GM23248 (cell line): ENCODE measurements at places on chromosomes 3 and 15. TPM values are rescaled to one million over a fixed set of nuclear protein-coding genes. Genes with fewer than 3 reads are reported as not detected.
A peak's percentile ranks its signal among the peaks of the same experiment; 100 is the strongest.

DNA sequence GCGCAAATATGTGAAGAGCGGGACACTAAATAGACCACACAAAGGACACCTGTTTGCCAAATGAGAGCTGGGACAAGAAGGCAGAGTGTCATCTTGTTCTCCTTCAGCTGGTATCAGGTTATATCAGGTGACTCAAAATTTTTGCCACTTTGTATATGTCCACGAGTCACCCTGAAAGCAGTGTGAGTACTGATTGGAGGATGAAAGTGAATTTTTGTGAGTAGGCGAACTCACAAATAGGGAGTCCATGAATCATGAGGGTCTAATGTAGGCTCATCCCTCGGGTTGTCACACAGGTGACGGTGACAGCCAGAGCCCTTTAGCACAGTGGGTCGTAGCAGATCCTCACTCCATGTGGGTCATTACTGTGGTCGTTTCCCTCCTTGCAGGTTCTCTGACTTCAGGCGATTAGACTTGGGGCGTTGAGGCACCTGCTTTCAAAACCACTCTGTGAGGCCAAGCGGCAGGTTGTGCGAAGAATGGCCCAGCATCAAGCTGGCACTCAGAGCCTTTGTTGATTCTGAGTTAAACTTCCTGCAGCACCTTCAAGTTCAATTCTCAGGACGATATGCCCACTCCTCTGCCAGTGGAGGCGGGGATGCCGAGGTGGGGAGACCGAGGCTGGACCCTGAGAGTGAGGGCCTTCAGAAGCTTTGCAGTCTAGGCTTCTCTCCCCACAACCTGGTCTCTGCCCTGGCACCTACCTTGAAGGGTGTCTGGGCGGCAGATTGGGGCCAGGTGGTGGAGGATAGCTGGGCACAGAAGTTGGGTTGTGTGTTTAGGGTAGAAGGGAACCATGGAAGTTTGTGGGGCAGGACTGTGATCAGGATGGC is 173.8 kb downstream of the SMAD6 start:
- H3K27me3 ChIP-seq, result no peaks in the 10 kb centered on the region
- H3K4me1 ChIP-seq, result peaks cover 14% of the 10 kb centered on the region
- no peaks in the 10 kb centered on the region for H3K36me3 ChIP-seq
- H3K4me3 ChIP-seq, result no peak overlapping the region
- peak; percentile 34 for DNase-seq
- no peak overlapping the region for H3K27ac ChIP-seq

DNA sequence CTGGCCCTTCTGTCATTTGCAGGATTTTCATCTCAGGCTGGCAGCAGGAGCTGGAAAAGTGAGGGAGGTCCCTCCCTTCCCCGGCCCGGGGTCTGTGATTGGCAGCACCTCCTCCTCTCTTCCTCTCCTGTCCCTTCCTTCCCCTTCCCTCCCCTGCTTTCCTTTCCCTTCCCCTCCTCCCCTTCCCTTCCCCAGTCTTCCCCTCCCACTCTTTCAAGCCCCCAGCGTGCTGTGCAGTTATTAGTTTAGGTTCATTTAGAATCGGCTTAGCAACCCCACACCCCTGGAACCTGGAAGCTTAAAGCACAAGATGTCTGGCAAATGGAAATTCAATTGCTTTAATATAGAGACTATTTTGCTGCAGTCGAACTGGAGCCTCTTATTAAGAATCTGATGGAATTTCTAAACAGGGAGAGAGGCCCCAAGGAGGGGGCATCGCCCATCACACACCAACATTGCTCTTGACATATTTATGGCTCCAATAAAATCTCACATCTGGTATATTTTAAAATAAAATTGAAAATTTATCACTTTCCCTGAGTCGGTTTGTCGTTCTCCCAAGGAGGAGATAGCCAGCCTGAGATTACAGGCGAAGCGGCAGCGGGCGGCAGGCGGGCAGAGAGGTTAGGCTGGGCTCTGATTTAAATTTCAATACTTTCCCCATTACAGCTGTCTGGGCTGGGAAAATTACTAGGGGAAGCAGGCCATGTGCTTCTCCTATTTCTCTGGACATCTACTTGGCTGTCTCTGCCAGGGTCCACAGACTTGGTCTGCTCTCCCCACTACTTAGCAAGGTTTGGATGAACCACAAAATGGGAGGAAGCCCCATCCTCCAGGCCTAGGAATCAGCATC is 98.9 kb downstream of the LINGO1 start:
- no peak overlapping the region for H3K4me3 ChIP-seq
- H3K27me3 ChIP-seq, result no peaks in the 10 kb centered on the region; the same call in 1 of the 2 replicates
- no peak for DNase-seq
- H3K4me1 ChIP-seq, result no peaks in the 10 kb centered on the region

SEMA6D gene
- total RNA-seq, result 1.4 TPM in 2 replicates

ERICH6 gene
- total RNA-seq, result not detected in 2 replicates

CFAP100 gene
- total RNA-seq, result not detected in 2 replicates

DNA sequence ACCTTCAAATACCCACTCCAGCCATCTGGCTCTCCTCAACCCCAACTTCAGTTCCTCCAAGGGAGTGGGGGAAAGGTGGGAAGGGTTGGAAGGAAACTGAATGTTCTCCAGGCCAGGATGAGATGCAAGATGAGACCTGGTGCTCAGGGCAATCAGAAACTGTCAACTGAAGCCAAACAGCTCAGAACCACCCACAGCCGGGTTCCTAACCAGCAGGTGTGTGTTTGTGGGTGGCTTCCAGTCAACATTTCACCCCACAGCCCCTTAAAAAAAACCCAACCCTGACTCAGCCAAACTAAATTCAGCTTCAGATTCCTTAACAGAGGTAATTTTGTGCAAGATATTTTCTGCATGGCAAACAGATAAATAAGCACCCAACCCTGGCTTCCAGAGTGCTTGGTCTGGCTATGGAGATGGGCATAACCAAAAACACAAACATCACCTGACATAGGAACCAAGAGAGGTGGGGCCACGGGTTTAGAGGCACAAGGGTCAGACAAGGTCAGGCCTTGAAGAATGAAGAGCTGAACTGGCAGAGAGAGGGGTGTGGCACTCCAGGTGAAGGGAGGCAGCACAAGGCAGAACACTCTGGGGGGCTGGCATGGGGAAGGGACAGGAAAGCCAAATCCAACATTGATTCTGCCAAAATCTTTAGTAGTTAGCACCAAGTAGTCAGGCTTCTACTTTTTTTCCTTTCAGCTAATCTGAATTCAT is 34.7 kb downstream of the ZNF445 start:
- peaks cover 14% of the 10 kb centered on the region; the same call in 1 of the 2 replicates for H3K36me3 ChIP-seq
- H3K4me3 ChIP-seq, result no peak overlapping the region
- no peaks in the 10 kb centered on the region for H3K4me1 ChIP-seq
- no peaks in the 10 kb centered on the region for H3K27me3 ChIP-seq
- H3K27ac ChIP-seq, result no peak overlapping the region
